ENCODE measurements at places on chromosomes 7 and 10.

DNA sequence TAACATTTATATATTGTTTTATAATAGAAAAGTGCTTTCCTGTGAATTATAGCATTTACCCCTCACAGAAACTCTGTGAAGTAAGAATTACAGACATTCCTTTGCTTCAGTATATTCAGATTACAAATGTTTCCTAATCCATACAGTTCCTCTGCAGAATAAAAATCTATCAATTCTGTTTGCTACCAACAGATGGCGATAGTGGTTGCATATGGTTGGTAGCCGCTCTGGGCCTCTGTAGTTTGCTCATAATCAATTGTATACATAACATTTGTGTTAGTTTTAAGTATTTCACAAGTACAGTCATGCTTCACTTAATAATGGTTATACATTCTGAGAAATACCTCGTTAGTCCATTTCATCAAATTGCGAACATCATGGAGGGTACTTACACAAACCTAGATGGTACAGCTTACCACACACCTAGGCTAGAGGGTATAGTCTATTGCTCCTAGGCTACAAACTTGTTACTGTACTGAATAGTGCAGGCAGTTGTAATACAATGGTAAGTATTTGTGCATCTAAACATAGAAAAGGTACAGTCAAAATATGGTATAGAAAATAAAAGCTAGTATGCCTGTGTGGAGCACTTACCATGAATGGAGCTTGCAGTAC is 94.4 kb upstream of the STEAP4 start:
- no peak for DNase-seq

DNA sequence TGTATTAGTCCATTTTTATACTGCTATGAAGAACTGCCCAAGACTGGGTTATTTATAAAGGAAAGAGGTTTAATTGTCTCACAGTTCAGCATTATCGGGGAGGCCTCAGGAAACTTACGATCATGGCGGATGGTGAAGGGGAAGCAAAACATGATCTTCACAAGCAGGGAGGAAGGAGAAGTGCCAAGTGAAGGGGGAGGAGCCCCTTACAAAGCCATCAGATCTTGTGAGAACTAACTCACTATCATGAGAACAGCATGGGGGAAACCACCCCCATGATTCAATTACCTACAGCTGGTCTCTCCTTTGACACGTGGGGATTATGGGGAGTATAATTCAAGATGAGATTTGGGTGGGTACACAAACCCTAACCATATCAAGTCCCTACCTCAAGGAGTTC is 85.4 kb downstream of the JAZF1 start:
- DNase-seq, result no peak

DNA sequence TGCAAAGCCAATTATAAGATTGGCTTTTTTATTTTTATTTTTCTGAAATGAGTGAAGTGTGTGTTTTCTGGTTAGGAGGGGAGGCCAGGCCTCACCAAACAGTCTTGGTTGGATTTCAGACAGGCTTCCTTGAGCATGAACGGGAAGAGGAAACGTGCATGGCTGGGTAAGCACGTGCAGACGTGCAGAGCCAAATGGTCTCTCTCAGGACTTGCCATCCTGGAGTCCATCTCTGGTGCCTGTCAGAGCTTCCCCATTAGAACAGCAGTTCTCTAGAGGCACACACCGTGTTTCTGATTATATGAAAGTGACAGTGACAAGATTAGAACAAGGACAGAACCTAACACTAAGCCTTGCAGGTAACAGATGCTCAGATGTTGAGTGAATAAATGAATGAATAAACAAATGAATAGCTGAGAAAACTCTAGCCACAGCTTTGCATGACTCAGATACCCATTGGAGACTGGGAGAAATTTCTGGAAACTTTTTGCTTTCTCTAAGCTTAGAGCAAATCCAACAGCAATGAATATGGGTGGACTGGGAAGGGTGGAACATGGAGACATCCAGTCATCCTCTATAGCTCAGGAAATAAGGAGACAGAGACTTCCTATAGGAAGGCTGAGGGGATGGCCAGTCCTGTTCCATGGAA is 11.8 kb upstream of the CALD1 start:
- no peak for DNase-seq

DNA sequence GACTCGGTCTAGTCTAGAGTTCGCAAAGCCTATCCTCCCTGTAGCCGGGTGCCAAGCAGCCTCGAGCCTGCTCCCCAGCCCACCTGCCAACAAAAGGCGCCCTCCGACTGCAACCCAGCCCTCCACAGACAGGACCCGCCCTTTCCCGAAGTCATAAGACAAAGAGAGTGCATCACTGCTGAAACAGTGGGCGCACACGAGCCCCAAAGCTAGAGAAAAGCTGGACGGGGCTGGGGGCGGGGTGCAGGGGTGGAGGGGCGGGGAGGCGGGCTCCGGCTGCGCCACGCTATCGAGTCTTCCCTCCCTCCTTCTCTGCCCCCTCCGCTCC is 622 bp upstream of the COL1A2 start:
- no peak for DNase-seq

- no peak for DNase-seq
Measured at GRCh38 chr10:14601326-14601725, 173.4 kb downstream of the FAM107B start.

GRCh38 chr10:114301951-114302710 is 63.1 kb downstream of the VWA2 start:
- DNase-seq, result no peak

GRCh38 chr10:34224639-34225038 is 590.5 kb downstream of the PARD3 start:
- no peak for DNase-seq

DNA sequence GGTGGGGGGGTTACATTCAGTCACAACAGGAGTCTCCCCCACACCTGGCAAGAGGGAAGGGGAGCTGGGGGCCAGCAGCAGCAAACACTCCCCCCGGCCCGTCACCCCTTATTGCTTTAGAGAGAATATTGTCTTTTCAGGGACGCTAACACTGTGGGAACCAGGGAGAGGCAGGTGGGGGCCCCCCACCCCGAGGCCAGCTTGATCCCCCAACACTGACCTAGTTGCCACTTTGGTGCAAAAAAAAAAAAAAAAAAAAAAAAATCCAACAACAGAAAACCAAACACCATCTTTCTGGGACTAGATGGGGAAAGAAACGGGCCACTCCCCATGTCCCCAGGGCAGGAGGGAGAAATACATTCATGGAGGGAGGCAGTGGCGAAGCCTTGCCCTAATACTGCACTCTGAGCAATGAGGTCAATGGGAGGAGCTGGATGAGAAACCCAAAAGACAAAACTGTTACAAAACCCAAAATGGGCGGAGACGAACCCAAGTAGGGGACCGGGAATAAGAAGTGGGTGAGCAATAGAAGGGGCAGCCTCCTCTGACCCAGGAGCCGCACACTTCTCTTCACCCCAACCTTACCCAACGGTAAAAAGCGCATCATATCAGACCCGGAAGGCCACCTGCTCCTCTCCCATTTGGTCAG is 6.5 kb downstream of the GNB2 start:
- no peak for DNase-seq

DNA sequence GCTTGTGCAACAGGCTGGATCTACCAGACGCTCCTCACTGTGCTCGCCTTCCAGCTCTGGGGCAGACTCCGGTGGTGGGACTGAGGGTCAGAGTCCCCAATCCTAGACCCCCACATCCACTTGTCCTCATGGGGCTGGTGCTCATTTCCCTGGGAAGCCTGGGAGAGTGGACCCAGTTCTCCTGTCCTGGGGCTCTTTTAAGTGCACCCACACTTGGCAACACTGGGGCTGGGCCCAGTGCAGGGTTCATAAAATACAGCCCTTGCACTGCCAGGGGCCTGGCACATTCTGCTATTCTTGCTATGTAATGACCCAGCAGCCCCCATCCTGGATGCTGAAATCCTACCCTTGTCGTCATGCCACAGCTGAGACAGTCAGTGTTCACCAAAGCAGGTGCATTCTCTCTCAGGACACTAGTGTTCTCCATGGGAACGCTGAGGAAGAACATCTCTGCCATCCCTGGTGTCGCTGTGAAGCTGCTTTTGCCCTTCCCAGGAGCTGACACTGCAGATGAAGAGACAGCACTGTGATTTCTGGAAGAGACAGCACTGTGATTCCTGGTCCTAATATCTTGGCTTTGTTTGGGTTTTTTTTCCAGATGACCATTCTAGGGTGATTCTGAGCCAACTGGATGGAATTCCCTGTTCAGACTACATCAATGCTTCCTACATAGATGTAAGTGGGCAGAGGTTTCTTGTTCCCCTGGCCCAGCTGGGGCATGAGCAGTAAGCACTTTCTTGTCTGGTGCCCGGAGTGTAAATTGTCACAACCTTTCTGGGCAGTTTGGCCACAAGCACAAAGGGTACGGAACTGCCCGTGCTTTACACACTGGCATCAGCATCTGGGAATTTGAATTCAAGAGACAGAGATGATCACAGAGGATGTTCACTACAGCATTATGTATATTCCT is 65.6 kb downstream of the MKI67 start:
- DNase-seq, result no peak

DNA sequence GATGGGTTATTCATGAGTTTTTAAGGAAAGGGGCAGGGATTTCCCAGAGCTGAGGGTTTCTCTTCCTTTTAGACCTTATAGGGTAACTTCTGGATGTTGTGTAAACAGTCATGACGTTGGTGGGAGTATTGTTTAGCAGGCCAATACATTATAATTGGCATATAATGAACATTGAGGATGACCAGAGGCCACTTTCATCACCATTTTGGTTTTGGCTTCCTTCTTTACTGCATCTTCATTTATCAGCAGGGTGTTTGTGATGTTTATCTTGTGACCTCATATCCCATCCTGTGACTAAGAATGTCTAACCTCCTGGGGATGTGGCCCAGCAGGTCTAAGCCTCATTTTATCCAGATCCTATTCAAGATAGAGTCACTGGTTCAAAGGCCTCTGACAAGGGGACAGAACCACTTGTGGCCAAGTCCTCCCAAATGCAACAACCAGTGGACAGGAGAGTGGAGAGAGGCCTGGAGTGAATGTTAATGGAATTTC is 77.3 kb upstream of the RPA3 start:
- DNase-seq, result no peak

DNA sequence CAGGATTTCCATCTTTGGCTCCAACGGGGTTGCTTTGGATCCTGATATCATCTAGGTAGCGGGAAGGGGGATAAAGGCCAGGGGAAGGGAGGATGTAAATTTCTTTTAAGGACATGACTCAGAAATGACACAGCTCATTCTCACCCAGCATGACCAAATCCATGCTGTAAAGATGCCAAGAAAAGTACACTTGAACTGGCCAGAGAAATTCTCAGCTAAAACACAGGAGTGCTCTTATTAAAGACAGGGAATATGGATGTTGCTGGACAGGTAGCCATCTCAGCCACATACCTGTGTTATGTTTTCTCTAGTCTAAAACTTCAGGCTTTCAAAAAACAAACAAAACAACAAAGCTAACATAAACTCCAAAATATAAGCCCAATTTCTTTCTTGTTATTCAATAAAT is 68.3 kb downstream of the NAMPT start:
- no peak for DNase-seq

GRCh38 chr10:98486421-98486820 is 39.7 kb upstream of the HPS1 start:
- DNase-seq, result no peak

- DNase-seq, result no peak
Measured at GRCh38 chr10:69457771-69458237, 6.5 kb downstream of the TSPAN15 start.

DNA sequence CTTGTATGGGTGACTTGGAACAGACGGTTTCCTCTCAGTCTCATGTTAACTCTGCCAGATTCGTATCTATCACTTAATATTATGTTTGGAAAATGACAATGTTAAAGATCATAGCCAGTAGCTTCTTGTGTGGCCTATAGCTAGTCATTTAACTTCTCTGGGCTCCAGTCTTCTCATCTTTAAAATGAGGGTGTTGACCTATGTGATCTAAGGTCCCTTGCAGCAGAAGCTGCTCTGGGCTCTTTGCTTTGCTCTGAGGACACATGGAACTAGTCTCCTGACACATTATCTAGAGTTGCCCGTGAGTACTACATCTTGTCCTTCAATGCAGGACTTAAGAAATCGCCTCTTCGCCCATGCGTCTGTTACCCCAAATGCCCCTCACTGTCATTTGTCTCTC is 93.1 kb downstream of the TMEM178B start:
- no peak for DNase-seq

GRCh38 chr7:128103498-128104107 is 72.4 kb upstream of the LRRC4 start:
- DNase-seq, result no peak

DNA sequence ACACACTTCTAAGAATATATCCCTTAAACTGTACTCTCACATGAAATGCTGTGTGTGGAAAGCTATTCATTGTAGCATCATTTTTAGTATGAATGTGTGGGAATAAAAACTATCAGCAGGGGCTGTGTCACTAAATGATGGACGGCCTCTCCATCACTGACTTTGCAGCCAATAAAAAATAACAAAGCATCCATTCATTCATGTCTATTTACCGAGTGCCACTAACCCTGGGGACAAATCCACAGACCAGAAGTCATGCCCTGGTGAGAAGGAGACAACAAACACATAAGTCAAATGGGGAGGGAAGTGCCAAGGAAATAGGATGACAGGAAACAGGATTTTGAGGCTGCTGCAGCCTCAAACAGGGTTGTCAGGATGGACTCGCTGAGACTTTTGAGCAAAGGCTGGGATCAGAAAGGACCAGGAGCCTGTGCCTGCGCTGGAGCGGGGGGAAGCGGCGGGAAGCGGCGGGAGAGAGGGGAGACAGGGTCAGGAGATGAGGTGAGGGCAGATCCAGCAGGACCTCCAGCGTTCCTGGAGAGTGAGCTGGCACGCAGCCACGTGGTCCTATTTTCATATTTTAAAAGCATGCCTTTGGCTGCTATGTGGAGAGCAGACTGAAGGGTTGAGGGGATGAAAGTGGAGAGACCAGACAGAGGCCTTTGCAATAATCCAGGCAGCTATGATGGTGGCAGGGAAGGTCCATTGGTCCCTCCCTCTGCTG is 2.2 kb upstream of the NOM1 start:
- DNase-seq, result no peak

GRCh38 chr7:24732646-24733413 is 24.4 kb downstream of the GSDME start:
- no peak for DNase-seq

- peak; percentile 5 for DNase-seq
Measured at GRCh38 chr7:141231018-141231792, 157.3 kb downstream of the TMEM178B start.

GRCh38 chr10:93150289-93150688 is 76.6 kb downstream of the CYP26A1 start:
- DNase-seq, result no peak

DNA sequence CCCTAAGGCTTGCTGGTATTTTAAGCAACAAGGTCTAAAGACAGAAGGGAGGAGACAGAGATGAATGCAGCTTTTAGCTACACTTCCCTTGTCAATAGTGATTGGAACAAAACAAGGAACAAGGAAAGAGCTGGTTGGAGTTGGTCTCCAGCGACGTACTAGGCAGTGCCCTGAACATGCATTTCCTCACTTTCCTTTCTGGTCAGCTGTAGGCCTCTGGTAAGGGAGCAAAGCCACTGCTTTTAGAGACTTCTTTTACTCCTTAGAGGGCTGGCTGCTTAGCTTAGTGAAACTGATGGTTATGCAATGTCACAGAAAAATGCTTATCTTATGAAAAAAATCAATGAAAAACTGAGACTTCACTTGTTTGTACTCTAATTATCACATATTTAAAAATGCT is 75.5 kb upstream of the TRIL start:
- DNase-seq, result no peak
